ENCODE measurements at places on chromosomes 16 and 17.

- no peak for DNase-seq
Observed at GRCh38 chr17:42198897-42199296, 4.6 kb upstream of the GHDC start.

- no peak for DNase-seq
Observed at GRCh38 chr17:68903286-68903685, 51.9 kb downstream of the ABCA8 start.

DNA sequence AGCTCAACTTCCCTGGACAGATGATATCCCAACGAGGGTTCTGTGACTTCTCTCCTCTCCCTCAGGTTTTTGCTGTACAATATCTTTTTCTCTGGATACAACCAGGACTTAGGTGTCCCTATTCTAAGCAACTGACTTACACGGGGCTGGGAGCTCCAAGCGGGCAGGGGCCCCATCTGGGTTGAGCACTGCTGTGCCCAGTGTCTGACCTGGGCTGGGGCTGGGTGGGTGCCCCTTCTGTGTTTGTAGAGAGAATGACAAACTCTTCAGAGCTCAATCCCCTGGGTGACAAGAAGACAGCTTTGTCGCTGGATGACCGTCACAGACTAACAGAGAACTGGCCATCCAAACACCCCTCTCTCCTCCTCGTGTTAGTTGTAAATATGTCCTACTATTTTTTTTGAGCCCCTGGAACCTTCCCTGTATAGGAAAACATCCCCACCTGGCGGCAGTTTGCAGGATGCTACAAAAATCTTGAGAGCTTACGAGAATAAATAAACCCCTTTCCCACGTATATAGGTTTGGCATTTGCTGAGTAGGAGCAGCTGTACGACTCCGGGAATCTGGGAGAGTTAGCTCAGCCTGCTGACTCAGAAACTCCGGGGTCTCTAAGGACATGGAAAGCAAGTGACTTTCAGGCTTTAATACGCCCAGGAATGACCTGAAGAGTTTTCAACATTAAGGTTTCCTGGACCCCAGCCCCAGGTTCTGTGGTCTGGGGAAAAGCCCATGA is 23.7 kb upstream of the RCVRN start:
- DNase-seq, result peak; percentile 20

GRCh38 chr17:38591759-38592241 is 14.0 kb downstream of the SRCIN1 start:
- DNase-seq, result no peak
